ENCODE measurements at places on chromosomes 1 and 21. TPM values are rescaled to one million over a fixed set of nuclear protein-coding genes. Genes with fewer than 3 reads are reported as not detected.

The SGIP1 gene
- 0.13 TPM for polyA plus RNA-seq

The HCRTR1 gene
- not detected for polyA plus RNA-seq

The RGS7 gene
- 0.09 TPM for polyA plus RNA-seq

- H3K4me3 ChIP-seq = no peak overlapping the region
- H3K36me3 ChIP-seq = no peaks in the 10 kb centered on the region
- peaks cover 9% of the 10 kb centered on the region for H3K27me3 ChIP-seq
Observed at GRCh38 chr1:7535934-7536878, 234.9 kb upstream of the VAMP3 start.

DNA sequence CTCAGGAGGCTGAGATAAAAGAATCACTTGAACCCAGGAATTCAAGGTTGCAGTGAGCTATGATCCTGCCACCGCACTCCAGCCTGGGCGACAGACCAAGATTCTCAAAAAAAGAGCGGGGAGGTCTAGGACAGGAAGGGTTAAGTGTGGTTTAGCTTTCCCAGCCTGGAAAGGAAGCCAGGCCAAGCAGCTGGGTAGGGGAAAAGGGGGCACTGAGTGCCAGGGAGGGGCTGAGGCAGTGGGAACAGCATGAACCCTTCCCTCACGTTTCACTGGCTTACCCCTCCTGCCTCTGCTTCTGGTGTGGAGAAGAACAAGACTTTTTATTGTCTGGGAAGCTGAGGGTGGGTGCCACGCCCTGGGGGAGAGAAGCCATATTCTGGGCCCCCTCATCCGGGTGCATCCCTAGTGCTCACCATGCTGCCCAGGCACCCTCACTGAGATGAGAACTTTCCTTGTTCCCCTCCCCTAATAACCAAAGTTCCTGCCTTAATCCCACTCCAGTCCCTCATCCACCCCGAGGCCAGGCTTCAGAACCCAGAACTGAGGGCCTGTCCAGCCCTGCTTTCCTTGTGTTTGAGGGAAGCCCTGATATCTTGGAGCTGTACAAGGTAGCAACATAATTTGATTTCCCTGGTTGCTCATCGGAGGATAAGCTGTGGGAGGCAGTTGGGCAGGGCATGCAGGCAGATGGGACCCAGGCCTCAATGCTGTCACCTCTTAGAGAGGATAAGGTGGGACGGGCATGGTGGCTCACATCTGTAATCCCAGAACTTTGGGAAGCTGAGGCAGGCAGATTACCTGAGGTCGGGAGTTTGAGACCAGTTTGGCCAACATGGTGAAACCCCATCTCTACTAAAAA, 2.0 kb upstream of the LMNA start:
- no peak for DNase-seq
- H3K4me1 ChIP-seq = peaks cover 16% of the 10 kb centered on the region
- no peaks in the 10 kb centered on the region for H3K36me3 ChIP-seq
